ENCODE measurements at places on chromosomes 2 and 18.

- DNase-seq, result no peak
These were observed 283.4 kb upstream of the PARD3B start for GRCh38 chr2:204261846-204262245.

- no peak for DNase-seq
These were observed 263.4 kb downstream of the SH3BP4 start for GRCh38 chr2:235215248-235215647.

DNA sequence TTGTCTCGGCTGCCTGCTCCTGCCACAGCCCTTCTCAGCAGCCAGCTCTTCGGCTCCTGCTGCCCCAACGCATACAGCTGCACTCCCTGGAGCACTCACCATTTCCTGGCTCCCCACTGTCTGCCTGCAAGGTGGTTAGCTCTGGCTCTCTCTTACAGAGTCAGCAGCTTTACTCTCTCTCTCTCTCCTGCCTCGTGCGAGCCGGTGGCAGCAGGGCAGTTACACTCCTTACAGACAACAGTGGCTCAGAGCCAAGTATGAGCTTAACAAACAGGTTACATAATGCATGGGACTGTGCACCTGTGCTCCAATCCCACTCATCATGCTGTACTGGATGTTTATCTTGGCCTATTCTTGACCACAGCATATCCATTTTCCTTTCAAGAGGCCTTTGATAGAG lies 47.4 kb upstream of the DNAJC10 start:
- peak; percentile 99 for DNase-seq

- peak; percentile 68 for DNase-seq
These were observed at the start of gene SCN7A for GRCh38 chr2:166494140-166494624. Gene SCN7A, minus strand, starts transcription at chr2:166494249. Its CDS starts 16,553 bp downstream, at chr2:166477696.

- DNase-seq, result no peak
These were observed 49.9 kb upstream of the DAPL1 start for GRCh38 chr2:158745067-158745865.

DNA sequence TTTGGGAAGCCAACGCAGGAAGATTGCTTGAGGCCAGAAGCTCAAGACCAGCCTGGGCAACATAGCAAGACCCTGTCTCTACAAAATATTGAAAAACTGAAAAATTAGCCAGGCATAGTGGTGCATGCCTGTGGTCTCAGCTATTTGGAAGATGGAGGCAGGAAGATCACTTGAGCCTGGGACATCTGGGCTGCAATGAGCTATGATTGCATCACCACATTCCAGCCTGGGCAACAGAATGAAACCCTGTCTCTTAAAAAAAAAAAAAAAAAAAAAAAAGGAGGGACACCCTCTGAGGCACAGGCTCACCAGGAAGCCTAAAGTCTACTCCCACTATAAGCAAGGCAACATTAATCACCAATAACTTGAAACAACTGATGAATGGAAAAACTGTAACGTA lies 151.1 kb downstream of the CCDC148 start:
- DNase-seq, result no peak

DNA sequence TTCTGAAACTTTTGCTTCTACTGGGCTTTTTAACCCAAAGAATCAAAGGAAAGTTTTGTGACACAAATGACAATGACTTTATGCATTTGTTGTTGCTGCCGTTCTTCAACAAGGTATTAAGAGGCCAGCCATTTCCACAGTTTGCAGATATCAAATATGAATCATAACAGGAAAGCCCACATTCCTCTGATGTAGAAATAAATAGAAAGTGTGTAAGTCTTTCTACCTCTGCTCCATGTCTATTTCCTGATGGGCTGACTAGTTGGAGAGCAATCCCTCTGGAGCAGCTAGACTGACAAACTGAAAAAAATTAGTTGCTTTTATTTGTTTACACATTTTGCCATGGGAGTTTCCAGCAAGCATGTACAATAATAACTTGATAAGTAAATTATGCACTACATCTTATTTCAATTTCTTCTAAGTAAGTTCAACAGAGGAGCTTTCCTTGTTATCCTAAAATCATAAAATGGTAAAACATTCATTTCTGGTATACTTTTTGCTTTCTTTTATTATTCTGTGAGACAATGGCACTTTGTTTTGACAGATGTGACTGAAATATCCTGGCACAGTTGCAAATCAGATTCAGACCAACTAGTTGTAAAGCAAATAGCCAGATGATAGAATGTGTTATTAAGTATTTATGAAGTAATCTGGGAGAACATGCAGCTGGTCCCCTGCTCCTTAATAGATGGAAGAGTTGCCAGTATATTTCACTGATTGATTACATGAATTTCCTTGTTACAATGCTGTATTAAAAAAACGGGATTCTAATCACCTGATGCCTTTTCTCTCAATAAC lies 266.7 kb downstream of the METTL4 start:
- no peak for DNase-seq

GRCh38 chr2:12205086-12205485 lies 458.7 kb downstream of the LPIN1 start:
- DNase-seq, result no peak

- no peak for DNase-seq
These were observed 608.2 kb upstream of the NETO1 start for GRCh38 chr18:73476031-73476430.

DNA sequence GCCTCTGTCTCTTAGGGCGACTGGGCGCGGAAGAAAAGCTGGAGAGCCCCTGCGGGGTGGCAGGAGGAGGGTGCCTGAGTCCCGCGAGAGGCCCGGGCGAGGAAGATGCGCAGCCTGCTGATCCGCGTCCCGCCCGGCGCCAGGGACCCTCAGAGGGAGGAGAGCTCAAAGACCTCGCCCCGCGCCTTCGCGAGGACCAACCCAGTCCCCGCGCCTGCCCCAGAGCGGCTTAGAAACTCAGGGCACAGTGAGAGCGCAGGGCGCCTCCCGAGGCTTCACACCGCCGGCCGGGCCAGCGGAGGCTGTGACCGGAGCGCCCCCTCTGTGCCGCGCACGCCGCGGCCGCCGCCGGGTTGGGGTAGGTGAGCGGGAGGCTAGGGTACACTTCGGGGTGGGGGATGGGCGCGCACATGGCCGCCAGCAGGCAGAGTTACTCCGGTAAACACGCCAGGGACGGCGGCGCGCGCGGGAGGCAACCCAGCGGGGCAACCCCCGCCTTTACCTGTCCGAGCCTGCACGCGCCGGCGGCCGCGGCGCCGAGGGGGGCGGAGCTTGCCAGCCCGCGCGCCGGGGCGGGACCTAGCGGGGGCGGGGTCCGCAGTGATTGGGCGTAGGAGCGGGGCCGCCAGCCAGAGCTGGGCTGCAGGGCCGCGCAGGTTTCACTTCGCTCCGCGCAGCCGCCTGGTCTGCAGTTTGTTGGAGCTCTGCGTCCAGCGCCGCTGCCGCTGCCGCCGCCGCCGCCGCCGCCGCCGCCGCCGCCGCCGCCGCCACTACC lies at the start of gene BCL2L11:
TSS of gene BCL2L11 (plus strand) at position 662 of the 775 bp plus-strand sequence. CDS start 2,832 bp downstream, outside the sequence.
- DNase-seq, result peak; percentile 91

- no peak for DNase-seq
These were observed 652 bp downstream of the SH3YL1 start for GRCh38 chr2:263022-263738.

DNA sequence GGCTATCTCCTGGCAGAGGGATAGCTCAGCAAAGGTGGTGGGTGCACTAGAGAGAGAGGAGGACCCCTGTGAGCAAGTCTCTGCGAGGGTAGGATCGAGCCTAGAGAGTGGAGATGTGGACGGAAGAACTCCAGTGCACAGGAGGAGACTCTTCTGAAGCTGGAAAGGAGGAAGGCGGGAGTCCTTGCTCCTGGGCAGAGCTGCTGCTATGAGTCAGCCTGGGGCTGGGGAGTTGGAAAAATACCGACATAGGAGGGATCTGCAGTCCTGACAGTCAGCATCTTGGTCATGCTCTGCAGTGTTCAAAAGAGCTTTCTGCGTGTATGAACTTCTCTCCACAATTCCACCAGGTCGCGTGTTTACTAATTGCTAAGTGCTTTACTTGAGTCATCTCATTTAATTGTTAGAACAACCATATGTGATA lies 233.8 kb downstream of the LDLRAD4 start:
- no peak for DNase-seq

DNA sequence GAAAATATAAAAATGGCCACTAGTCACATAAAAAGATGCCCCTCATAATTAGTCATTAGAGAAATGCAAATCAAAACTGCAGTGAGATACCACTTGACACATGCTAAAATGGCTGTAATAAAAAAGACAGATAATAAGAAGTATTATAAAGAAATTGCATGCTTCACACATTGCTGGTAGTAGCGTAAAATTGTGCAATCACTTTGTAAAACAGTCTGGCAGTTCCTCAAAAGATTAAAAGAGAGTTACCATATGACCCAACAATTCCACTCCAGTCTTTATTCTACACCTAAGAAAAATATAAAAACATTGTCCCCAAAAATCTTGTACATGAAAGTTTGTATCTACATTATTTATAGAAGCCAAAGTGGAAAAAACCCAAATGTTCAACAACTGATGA lies 170.6 kb upstream of the FIGN start:
- no peak for DNase-seq

DNA sequence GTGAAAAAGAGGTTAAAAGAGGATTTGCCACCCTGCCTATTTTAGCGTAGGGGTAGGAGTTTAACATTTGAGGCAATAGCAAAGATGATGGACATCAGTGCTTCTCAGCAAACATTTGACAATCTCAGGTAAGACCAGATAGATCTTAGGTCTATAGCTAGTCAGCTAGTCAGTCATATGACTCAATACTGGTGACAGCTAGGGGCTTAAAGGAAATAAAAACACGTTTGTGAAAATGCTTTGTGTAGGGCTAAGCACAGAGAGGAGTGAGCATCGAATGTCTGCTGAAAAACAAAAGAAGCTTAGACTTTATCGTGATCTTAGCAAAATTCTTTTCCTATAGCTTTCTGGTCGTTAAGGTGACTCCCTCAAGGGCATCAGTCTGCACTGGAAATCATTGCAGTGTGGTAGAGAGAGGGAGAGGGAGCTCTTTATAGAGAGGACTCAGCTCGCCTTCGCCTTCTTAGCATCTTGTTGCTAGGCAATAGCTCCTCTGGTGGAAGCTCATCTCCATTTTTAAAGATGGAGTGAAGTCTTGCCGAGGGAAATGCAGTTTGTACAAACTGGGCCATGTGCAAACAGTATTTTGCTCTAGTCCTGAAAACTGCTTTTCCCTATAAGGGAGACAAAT lies 62.8 kb upstream of the SLC38A11 start:
- DNase-seq, result no peak

DNA sequence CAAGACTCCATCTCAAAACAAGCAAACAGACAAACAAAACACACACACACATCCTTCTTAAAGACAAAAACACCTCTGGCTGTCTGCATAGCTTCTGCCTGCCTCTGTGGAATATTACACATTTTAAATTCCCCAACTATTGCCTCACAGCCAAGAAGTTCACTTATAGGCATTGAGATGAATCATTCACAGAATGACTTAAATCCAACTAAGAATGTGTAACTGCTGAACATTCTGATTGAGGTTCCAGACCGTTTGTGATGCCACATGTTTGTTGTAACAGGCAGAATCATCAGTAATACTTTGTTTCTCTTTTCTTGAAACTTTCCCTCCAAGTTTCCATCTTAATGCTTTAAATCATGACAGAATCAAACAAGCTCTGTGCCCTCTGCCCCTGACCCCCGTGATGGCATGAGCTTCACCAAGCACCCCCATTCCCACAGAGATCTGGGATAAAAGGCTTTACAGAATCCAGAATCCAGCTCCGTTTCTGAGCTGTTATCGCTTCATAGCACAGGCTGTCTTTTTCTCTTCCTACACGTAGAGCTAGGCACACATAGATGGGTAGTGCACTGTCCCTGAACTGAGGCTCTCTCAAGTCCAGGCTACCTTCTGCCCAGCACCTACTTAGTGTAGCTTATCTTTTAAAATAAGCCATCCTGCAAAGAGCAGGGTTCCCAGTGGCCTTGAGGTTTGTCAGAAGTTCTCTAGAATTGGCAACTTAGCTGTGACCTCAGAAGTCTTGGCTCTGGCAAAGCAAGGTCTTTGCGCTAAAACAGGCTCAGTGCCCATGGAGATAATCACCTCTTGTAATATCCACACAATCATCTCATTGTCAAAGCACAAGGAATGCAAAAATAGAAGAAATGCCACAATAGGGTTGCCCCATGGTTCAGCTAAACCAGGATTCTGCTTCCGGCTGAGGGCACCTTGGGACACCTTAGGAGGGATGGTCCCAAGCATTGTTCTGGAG lies 32.9 kb downstream of the EPAS1 start:
- DNase-seq, result no peak

DNA sequence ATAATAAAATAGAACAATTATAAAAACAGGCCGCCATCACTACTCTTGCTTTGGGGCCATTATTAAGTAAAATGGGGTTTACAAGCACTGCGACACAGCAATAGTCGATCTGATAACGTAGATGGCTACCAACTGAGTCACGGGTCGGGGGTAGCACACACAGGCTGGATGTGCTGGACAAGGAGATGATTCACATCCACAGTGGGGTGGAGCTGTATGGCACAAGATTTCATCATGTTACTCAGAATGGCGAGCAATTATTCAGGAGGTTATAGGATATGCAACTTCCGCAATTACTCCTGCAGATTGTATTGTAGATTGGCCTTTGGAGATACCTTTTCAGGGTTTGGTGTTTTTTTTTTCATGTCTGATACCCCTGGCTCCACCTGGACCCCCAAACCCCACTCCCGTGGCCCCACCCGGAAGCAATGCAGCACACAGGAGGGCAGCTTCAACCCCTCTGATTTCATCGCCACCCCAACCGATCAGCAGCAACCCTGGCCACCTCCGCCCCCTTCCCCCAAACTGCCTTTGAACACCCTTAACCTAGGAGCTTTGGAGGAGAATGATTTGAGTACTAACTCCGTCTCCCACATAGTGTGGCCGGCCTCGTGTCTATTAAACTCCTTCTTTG lies 21.4 kb upstream of the MLPH start:
- no peak for DNase-seq

DNA sequence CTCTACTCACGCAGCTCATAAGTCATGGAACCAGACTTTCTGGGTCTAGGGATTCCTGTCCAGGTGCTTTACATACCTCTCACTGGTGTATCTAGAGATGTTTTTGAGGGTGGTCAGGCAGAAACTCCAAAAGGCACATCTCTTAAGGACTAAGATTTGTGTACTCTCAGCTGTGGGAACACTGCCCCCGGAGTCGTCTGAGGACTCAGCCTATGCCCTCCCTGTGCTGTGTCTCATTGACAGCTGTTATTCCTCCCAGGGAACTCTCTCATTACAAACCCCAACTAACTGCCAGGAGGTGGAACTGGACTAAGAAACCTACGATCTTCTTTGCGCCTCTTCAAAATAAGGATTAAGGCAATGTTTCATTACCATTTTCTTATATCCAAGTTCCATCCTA lies 293.9 kb upstream of the DLGAP1 start:
- no peak for DNase-seq

DNA sequence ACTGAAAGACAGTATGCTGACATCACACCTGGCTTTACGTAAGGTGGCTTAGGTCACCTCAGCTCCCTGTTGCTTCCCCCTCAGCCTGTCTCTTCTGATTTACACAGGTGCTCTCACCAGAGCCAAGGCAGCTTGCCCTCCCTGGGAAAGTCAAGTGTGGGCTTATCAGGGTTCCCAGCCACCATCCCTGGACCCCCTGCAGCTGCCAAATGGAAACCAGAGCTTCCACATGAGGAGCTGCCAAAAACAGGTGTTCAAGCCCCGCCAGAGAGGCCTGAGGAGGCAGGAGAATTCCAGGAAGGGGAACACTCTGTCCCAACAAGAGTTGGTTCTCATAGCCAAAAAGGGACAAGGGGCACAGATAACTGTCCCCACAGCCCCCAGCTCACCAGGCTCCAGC lies 266.7 kb downstream of the ATAD2B start:
- no peak for DNase-seq

All from NCI-H510A (cell line).